ENCODE measurements at places on chromosomes 1 and 21.

GRCh38 chr1:222817529-222817928, 2.7 kb downstream of the DISP1 start:
- DNase-seq = no peak

DNA sequence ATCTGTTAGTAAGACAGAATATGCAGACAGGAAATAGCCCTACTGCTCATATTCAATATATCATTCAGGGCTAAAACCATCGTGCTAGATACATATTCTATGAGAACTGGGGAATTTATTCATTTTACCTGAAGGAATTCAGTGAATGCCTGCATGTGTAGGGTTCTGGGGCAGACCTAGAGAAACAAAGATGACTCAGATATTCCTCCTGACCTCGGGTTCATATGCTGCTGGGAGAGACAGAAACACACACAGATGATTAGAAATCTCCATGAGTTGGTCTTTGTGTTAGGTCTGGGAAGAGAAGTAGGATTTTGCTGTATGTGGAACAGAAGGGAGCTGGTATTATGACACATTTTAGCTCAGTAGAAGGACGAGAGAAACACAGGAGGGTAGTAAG, 176.5 kb upstream of the ST6GALNAC5 start:
- DNase-seq = no peak

GRCh38 chr1:21872445-21873079, 60.5 kb downstream of the LDLRAD2 start:
- no peak for DNase-seq

GRCh38 chr1:67105508-67105907, 29.3 kb downstream of the C1orf141 start:
- no peak for DNase-seq

GRCh38 chr1:54248966-54249365, 49.0 kb downstream of the MRPL37 start:
- DNase-seq = no peak

- DNase-seq = no peak
These were observed 48.2 kb upstream of the IRF2BP2 start for GRCh38 chr1:234658138-234658537.

GRCh38 chr1:167423684-167424619, 94.4 kb downstream of the CD247 start:
- DNase-seq = no peak

GRCh38 chr1:5333291-5333690, 658.9 kb downstream of the NPHP4 start:
- no peak for DNase-seq

GRCh38 chr21:36288651-36289243, 31.2 kb upstream of the MORC3 start:
- DNase-seq = peak; percentile 47

DNA sequence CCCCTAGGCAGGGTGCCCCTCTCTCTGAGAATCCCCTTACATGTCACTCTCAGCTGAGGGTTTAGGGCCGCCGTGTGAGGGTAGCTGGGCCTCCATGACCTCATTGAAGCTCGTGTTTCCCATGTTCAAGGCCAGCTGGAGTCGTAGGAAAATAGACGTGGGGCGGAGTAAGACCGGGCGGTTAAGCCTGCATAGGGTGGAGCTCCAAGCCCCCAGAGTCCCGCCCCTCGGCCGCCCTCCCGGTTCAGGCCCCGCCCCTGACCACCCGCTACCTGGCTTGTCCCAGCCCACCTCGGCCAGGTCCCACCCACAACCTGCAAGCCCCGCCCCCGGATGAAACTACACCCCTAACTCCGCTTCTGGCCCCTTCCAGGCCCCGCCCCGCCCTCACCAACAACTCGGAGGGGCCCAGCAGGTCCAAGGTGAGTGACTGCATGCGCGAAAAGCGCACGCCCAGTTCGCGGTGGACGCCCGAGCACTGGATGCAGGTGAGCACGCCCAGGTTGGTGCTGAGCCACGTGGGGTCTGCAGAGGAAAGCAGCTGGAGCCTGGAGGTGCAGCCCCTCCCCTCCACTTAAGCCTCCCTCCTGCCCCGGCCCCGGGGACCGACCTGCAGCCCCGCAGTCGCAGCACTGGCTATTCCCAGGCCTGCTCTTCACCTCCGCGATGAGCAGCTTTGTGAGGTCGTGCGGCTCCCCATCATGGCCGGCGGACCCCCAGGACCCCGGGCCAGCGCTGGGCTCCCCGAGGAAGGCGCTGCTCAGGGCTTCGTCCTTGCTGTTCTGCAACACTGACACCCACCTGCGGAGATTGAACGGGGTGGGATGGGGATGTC, 12.2 kb upstream of the TCEA3 start:
- DNase-seq = peak; percentile 56

DNA sequence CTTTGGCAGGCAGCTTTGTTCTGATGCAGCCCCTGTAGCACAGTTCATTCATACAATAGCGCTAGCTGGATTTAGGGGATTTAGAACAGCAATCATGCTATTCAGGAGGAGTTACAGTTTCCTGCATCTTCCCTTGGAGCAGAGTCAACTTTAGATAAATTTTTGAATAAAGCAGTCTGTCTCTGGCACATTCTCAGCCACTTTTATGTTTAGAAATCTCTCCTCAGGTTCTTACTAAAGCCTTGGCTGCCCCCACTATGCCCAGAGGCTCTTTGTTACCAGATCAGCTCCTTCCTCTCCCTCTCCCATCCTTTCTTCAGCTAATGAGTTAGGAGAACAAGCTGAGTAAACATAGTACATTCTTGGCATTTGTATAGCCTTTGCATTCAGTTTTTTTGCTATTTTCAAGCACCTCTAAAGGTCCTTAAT, 17.0 kb upstream of the PIGC start:
- DNase-seq = no peak

- DNase-seq = peak; percentile 17
These were observed 5.7 kb downstream of the VANGL1 start for GRCh38 chr1:115647507-115647906.

DNA sequence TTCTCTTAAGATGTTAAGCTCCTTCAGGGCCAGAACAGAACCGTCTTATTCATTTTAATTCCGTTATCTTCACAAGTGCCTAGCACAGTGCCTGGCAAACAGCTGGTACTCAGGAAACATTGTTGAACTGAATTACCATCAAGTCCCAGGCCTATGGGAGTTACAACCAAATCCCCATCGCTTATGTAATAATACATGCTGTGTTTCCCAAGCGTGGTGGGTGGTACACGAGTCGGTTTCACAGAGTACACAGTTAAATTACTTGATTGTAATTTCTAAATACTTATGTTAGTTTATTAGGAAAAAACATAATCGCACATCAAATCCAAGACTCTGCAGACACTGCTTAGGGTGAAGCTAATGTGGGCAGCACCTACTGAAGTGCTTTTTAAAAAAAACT, 1.0 kb downstream of the ANGEL2 start:
- no peak for DNase-seq

DNA sequence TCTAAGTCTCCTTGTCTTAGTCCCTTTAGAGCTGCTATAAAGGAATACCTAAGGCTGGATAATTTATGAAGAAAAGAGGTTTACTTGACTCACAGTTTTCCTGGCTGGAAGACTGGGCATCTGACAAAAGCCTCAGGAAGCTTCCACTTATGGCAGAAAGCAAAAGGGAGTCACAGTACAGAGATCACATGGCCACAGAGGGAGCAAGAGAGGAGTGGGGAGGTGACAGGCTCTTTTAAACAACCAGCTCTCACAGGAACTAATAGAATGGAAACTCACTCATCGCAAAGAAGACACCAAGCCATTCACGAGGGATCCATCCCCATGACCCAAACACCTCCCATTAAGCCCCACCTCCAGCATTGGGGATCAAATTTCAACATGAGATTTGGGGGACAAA, 68.8 kb downstream of the DDAH1 start:
- no peak for DNase-seq

DNA sequence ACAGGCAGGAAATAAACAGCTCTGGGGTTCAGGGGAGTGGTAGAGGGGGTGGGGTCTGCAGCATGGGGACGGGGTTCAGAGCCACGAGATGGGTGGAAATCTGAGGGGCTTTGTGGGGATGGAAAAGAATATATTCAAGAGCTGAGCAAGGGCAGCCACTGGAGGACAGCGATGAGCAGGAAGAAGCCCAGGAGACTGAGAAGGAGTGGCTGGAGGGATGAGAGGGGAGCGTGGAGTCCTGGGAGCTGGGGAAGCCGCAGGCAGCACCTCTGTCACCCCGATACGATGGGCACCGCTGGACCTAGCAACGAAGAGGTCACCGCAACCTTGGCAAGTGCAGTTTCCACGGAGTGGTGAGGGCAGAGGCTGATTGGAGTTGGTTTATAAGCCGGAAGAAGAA, 10.0 kb upstream of the KCNAB2 start:
- no peak for DNase-seq

- no peak for DNase-seq
These were observed 124.8 kb downstream of the LRIG2 start for GRCh38 chr1:113197719-113198330.

DNA sequence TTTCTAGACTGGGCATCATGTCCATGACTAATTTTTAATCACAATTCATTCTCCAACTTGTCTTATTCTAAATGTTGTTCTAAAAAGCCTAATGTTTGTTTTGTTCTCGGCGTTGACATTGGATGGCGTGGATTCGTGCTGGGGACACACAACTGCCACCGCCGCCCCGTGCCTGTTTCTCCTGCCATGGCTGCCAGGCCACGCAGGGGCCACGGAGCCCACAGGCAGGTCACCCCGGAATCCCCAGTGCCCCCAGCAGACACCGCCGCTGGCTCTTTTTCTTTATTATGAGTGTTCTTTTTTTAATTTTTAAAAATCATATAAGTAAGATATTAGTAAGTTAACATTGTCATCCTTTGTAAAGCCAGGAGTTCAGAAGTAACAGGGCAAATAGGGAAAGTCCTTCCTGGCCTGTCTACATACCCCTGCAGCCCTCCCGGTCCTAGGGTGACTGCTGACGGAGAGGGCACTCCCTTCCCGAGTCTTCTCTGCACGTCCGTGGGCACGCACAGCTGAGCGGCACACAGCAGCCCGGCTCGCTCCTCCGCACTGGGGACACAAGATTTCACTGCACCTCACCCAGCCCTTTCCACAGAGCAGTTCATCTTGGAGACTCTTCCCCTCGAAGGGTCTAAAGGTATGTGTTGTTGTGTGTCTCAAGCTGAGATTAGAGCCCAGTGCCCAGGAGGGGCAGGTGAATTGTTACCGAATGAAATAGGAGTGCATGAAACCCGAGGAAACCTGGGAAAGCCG, 32.1 kb downstream of the KRTAP10-1 start:
- DNase-seq = no peak

DNA sequence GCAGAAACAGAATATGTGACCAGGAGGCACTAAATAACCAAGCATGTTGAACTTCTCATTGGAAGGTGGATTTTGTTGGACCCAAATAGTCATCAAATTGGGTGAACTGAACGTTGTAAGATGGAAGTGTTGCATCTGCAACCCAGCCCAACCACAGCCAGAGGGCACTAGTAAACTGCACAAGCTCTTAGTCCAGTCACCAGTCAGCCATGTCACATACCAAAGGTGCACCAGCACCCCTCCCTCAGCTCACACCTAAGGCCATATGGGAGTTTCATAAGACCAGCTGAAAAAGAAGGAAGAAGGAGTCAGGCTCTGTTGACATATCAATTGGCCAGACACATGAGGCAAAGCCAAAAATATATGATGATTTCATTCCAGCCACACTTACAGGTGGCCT, 481.7 kb upstream of the NR5A2 start:
- DNase-seq = no peak

DNA sequence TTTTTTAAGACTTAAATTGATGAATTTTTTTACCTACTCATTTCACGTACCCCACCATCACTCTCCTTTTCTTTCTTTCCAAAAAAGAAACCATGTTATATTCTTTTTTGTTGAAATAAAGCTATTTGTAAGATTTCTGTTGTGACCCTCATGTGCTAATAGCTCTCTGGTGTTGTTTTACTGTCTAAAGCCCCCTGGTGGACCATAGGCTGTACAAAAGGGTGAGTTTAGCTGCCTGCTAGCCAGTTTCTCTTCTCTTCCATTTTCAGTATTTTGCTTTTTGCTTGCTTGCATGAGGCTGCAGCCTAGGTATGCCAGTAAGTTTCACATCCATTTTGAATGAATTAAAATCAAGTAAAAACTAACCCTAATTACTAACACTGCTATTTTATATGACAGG, 15.6 kb upstream of the VAMP3 start:
- no peak for DNase-seq

DNA sequence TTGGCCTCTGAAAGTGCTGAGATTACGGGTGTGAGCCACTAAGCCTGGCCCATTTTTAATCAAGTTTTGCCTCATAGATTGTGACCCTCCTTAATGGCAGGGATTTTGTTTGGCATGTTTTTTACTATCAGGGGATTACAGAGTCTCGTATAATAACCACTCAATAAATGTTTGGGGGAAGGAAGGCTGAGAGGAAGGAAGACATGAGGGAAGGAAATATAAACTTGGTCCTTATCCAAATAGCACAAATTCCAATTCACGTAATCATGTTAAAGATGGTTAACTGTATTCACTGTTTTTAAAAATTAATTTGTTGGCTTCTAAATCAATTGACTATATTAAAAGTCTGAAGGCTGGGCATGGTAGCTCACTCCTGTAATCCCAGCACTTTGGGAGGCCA, 30.9 kb upstream of the SERTAD4 start:
- no peak for DNase-seq

- DNase-seq = no peak
These were observed 13.6 kb upstream of the LRRC3 start for GRCh38 chr21:44441581-44442265.

DNA sequence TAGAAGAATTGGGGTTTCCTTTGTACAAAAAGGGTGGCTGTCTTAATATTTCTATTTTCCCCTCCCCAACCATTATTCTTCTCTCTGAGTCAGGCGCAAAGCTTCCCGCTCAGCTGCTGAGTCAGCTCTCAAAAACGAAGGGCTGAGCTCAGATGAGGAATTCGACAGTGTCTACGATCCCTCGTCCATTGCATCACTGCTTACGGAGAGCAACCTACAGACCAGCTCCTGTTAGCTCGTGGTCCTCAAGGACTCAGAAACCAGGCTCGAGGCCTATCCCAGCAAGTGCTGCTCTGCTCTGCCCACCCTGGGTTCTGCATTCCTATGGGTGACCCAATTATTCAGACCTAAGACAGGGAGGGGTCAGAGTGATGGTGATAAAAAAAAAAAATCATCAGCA, 3.0 kb upstream of the TUFT1 start:
- DNase-seq = no peak

- DNase-seq = no peak
These were observed 189.1 kb downstream of the FMN2 start for GRCh38 chr1:240280560-240281322.

GRCh38 chr1:8625981-8626898, 191.2 kb downstream of the RERE start:
- no peak for DNase-seq

GRCh38 chr21:46637952-46638746, 2.7 kb downstream of the PRMT2 start:
- DNase-seq = no peak

DNA sequence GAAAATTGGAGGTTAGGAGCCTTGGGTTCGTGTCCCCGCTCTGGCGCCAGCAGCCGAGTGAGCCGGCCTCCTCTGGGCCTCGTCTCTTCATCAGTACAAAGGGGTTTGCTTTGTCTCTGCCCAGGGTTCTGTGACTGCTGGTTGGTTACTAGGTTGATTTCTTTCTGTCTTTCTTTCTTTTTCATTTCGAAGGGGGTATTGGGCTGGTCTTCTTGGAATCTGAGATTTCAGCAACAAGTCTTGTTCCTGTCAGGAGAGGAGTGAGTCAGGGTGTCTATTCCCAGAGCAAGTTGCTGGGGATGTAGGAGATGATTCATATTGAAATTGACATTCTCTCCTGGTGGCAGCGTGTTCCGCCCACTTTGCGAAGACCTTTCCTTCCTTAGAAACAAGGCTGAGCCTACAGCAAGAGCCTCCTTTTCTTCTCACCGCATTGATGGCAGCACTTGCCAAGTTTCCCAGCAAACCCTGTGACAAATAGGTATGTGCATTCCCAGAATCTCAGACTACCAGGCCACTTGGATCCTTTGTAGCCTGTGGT, 79.2 kb downstream of the MAN1C1 start:
- DNase-seq = no peak
